WTC11 (cell line): ENCODE measurements at places on chromosomes 6 and 20. TPM values are rescaled to one million over a fixed set of nuclear protein-coding genes. Genes with fewer than 3 reads are reported as not detected.
A peak's percentile ranks its signal among the peaks of the same experiment; 100 is the strongest.

Gene MCHR2
- total RNA-seq: not detected in 3 replicates

Gene NFATC2
- total RNA-seq: 1.7 to 3.0 TPM (median 2.3 TPM) in 3 replicates

Gene RNF182
- 4.4 to 7.1 TPM (median 6.7 TPM) in 3 replicates for total RNA-seq

- no peak for DNase-seq
Measured at GRCh38 chr6:112268654-112269053, 14.3 kb upstream of the LAMA4 start.

- DNase-seq: no peak
Measured at GRCh38 chr20:21503345-21503744, 10.5 kb downstream of the NKX2-2 start.

- no peak for DNase-seq
Measured at GRCh38 chr20:8386991-8387390, 254.9 kb downstream of the PLCB1 start.

- DNase-seq: peak; percentile 91
Measured at GRCh38 chr20:50625986-50626677, 65.2 kb downstream of the RIPOR3 start.

Gene MEP1A
- 0.09 TPM in 1 of 3 replicates, not detected in the others for total RNA-seq

GRCh38 chr6:45741437-45742171 is 274.1 kb downstream of the CLIC5 start:
- DNase-seq: no peak

- DNase-seq: no peak
Measured at GRCh38 chr20:24787621-24788020, 161.4 kb upstream of the CST7 start.

DNA sequence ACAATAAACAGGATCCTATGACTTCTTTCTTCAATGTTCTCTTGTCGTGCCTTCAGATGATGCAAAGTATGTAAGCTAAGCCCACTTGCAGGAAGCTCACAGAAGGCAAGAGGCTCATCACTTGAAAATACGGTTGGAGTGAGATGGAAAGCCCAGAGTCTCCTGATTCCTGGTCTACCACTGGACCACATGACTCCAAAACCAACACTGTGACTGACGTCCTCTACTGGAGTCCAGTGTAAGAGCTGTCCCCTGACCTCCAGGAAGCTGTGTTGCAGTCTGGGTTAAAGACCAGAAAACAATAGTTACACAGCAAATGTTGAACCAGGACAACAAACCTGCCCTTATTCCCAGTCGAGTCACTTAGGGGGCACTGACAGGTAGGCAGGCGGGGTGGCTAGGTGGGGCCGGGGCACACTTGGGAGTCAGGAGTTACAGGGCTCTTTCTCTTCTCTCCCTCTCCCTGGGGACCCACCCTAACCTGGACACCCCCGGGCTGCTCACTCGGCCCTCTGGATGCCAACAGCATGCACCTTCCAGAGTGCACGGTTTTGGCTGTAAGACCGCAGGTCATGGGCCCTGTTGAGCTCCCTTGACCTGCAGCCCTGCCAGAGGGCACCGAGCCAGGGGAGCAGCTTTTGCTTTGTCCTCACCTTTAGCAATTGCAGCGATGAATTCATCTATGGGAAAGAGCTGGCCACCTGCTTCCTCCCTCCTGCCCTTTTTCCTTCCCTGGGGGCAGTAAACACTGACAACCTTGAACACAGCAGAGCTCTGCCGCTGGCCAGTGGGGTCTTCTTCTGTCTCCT is 7.4 kb downstream of the PCK1 start:
- no peak for DNase-seq

- no peak for DNase-seq
Measured at GRCh38 chr6:167134448-167135328, 11.8 kb downstream of the CCR6 start.

- DNase-seq: no peak
Measured at GRCh38 chr20:53922901-53923314, 147.5 kb downstream of the BCAS1 start.

DNA sequence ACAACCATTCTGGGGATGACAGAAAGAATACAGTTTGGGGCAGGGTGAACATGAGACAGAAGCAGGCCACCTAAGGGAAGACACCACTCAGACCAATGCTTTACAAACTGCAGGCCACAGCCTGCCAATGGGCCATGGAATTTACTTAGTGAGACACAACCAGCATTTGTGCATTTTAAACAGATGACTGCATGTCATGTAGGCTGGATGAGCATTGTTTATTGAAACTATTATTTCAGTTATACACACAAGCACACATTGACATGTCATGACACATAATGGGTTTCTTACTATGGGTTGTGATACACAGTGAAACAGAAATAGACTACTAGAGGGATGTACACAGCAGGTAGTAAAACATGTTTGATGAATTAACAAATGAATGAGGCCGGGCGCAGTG is 8.0 kb downstream of the PGM3 start:
- DNase-seq: no peak

DNA sequence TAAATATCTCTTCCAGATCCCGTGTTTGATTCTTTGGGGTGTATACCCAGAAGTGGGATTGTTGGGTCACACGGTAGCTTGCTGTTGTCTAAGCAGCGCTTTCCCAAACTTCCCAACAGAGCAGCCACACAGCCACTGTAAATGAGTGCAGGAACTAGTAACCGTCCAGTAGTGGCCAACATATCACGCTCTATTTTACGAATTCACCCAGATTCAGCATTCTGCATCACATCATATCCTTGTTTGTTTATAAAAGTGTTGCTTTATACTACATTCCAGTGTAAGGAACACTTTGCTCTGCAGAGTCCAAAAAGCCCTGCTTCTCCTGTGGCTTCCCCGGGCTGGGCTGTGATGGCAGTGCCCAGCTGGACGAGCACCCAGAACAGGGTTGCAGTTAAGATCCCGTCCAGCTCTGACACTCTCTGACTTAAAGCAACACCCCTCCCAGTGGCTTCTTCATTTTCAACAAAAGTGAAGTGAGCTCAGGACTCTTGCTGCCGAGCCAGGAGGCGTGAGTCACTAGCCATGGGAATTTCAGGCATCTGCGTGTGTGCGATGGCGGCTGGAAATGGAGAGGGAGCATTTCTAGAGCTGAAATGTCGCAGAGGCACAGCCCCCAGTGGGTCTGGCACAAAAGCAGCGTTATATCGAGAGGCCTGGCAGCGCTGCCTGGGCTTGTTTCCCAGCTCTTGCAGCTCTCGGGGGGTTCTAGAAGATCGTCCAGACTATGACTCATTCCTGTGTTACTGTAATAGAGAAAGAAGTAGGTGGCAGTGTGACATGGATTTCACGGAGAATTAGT is 216.3 kb upstream of the ECI2 start:
- DNase-seq: no peak

Gene GPSM3
- 10.0 to 14.0 TPM (median 13.1 TPM) in 3 replicates for total RNA-seq

Gene SLC22A7
- total RNA-seq: not detected in 3 replicates

DNA sequence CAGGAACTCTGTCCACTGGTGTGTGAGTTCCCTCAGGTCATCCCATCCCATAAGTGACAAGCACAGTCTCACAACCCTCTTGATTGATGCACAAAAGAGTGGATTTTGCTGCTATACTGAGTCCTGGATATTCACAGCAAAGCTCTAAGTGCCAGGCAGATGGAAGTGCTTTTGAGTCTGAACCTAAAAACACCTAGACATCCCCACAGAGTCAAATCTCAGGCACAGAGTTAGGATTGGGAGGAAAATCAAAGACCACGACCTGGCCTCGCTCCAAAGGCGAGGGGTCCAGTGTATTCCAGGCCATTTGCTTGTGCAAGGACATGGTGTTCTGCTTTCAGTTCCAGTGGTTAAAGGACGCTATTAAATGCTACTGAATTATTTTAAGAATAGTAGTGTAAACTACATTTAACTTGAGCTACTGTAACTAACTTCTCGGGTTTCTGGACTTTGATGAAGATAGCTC is 56.8 kb downstream of the RREB1 start:
- DNase-seq: no peak

- no peak for DNase-seq
Measured at GRCh38 chr20:56222201-56222600, 26.3 kb upstream of the MC3R start.

Gene GUCA1A
- total RNA-seq: 10.9 to 12.9 TPM (median 12.5 TPM) in 3 replicates

DNA sequence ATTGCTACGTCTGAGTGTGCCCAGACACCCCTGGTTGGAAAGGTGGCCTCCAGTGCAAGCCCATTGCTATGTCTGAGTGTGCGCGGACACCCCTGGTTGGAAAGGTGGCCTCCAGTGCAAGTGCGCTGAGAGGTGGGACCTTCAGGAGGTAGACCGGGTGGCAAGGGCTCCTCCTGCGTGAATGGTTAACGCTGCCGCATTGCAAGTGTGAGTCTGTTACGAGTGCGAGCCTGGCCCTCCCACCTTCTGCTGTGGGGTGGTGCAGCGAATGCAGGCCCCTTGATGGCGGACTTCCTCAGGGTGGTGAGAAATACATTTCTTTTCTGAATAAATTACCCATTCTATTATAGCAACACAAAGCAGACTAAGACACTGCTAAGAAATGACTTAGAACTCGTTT is 208.8 kb downstream of the DLL1 start:
- DNase-seq: no peak

GRCh38 chr6:52582446-52582845 is 5.6 kb upstream of the TRAM2 start:
- DNase-seq: no peak

Gene ATXN1
- total RNA-seq: 7.5 to 8.8 TPM (median 8.1 TPM) in 3 replicates

Gene TRAPPC3L
- not detected in 3 replicates for total RNA-seq

DNA sequence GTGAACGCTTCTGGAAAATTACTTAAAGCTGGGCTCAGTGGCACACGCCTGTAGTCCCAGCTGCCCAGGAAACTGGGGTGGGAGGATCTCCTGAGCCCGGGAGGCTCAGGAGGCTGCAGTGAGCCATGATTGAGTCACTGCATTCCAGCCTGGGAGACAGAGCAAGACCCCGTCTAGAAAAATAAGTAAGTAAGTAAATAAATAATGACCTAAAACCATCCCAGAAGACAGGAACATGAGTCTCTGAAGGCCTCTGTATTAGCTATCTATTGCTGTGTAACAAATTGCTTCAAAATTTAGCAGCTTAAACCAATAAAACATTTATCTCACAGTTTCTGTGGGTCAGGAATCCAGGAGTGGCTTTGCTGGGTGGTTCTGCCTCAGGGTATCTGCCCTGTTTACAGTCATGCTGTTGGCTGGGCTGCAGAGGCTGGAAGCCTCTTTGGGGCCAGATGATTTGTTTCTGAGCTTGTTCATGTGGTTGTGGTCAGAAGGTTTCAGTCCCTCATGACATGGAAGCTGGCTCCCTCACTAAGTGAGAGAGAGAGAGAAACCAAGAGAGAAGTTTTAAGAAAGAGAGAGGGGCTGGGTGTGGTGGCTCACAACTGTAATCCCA is 48.4 kb upstream of the NCOA3 start:
- DNase-seq: no peak

DNA sequence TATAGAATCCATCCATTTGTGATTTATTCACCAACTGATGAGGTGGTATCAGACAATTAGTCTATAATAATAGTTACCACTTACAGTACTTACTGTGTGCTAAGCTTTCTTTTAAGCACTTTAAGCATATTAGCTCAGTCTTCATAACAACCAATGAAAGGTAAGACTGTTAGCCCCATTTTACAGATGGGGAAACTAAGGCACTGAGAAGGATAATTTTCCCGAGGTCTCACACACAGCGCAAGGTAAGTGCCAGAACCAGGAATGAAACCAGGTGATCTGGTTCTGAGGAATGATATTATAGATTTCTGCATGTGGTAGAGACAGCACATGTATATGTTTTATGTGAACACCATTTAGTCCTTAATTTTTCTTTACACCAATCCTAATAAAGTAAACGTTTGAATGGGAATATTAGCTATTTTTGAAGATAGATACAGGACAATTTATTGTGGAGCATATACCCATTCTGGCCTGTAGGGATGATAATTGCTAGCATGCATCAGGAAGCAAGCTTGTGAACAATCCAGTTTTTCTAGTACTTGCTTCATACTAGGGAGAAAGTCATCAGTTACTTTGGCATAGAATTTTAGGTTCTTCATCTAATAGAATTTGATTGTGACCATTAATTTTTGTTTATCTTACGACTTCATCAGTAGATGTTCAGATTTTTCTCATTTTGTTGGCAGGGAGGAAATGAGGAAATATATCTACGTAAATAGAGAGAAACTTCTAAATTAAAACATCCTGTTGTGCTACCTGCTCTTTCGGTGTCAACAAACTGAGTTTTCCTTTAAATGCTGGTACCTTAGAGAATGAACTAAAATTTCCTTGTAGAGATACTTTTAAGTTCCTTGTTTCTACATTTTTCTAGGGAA is 3.0 kb downstream of the YWHAB start:
- DNase-seq: no peak

DNA sequence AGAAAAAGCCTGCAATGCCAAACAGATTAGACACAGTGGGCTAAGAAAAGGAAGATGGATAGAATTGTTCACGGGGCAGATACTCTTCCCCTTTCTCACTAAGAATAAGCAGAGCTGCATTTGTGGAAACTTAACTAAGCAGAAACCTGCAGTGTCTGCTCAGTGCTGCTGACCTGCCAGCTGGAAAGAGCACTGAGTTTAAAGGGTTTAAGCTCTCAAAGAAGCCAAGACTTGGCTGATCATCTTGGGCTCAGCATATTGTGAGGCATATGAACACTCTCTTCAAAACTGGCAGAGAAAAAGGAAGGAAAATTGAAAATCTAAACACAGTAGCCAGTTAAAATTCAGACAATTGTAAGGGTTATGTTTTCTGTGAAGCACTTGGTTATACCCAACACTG is 711.1 kb upstream of the EPHA7 start:
- DNase-seq: no peak

GRCh38 chr20:35975576-35976373 is 7.4 kb downstream of the CNBD2 start:
- DNase-seq: no peak

- no peak for DNase-seq
Measured at GRCh38 chr6:16240589-16241320, 2.4 kb downstream of the GMPR start.

GRCh38 chr6:24996269-24996836 is 60.6 kb upstream of the RIPOR2 start:
- DNase-seq: no peak

- no peak for DNase-seq
Measured at GRCh38 chr20:62825333-62825985, 8.6 kb downstream of the COL9A3 start.

GRCh38 chr6:71333697-71334096 is 45.1 kb downstream of the OGFRL1 start:
- DNase-seq: no peak

DNA sequence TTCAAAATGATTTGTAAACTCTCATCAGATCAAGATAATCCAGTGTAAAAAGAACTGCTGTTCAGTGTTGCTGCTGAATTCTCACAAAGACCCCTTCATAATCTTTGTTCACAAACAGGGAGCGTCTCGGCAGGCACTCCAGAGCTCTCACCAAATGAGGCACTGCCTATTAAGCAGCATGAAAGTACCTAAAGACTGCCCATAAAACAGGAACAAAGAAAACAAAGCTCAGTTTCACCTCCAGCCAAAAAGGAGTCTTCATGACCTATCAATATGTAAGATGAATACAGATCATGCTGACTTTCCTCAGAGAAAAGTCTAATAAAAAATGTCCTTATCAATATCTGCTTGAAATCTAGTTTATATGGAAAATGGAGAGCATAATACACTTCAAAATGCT is 41.8 kb downstream of the GPR63 start:
- DNase-seq: no peak

Gene PSORS1C2
- total RNA-seq: 0.55 to 0.85 TPM (median 0.78 TPM) in 3 replicates
